ENCODE measurements at places on chromosomes 11 and 22. TPM values are rescaled to one million over a fixed set of nuclear protein-coding genes. Genes with fewer than 3 reads are reported as not detected.

Gene CCDC87
- total RNA-seq = 0.11 TPM

DNA sequence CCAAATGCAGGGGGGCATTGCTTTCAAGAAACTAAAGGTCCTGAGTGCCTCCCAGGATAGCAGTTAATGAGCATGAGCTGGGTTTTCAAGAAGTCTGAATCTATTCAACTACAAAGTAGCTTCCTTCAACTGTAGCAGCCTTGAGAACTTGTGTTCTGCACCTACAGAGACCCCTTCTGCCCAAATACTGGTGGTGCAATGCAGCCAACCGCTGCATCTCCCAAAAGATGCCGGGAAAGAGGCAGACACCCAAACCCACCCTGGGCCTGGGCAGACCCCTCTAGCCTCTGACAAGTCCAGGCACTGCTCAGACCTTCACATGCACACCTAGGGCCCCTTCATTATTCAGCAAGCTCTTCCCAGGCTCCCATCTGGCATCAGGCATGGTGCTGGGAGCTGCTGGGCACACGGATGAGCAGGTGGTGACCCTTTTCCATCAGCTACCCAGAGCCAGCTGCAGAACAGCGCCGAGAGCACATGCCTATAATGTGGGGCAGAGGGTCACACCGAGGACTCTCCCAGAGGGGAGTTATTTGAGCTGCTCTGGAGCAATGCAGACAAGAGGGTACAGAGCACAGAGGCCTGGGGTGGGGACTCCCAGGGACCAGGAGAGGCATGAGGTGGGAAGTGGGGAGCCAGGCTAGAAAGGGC, 44.9 kb upstream of the ETS1 start:
- H3K4me3 ChIP-seq = no peak overlapping the region
- no peaks in the 10 kb centered on the region for H3K27me3 ChIP-seq
- DNase-seq = peak; percentile 78
- H3K4me1 ChIP-seq = peaks cover 16% of the 10 kb centered on the region
- no peaks in the 10 kb centered on the region for H3K36me3 ChIP-seq

GRCh38 chr11:3369366-3369765, 9.6 kb downstream of the ZNF195 start:
- H3K27ac ChIP-seq = no peak overlapping the region
- H3K36me3 ChIP-seq = peaks cover 82% of the 10 kb centered on the region
- H3K4me3 ChIP-seq = no peak overlapping the region
- H3K27me3 ChIP-seq = no peaks in the 10 kb centered on the region
- DNase-seq = no peak

DNA sequence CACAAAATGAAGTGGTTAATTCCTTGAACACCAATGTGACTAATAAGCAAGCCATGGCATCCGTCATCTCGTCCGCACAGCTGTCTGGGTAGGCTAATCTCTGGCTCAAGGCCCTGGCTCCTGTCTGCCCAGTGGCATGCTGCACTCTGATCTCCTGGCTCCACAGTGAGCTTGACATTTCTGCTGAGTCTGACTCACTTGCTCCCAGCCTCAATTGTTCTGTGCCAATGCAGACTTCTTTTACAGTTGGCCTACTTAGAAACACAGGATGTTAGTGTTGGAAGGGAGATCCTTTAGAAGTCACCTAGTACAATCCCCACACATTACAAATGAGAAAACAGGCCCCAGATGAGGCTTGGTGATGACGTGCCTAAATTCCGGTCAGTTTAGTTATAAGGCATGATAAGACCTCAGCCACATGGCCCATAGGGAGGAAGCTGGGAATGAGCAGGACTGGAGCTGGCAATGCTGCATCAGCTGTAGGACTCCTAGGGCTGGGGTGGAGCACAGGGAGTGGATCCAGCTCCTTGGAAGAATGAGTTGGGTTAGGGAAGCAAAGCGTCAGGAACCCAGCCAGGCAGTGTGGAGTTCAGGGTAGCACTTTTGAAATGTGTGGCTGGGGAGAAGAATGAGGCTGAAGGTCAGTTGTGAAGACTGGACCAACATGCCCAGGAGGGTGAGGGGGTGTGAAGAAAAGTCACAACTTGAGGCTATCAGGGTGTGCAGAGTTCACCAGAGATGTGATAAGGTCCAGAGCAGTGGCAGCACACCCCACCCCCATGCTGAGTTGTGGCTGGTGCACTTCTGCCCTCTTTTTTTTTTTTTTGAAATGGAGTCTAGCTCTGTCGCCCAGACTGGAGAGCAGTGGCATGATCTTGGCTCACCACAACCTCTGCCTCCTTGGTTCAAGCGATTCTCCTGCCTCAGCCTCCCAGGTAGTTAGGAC, 70.2 kb upstream of the EED start:
- peak; percentile 99 for DNase-seq
- peak overlapping the region; percentile 5 for H3K4me3 ChIP-seq
- H3K27ac ChIP-seq = peak overlapping the region; percentile 88
- no peaks in the 10 kb centered on the region for H3K36me3 ChIP-seq
- H3K27me3 ChIP-seq = no peaks in the 10 kb centered on the region

GRCh38 chr22:21991774-21992173, 9.2 kb upstream of the TOP3B start:
- H3K4me3 ChIP-seq = no peak overlapping the region
- DNase-seq = no peak
- no peak overlapping the region for H3K27ac ChIP-seq

Gene CENPM
- 5.7 TPM for total RNA-seq

- no peak overlapping the region for H3K4me3 ChIP-seq
- H3K27me3 ChIP-seq = peaks cover 75% of the 10 kb centered on the region
- no peaks in the 10 kb centered on the region for H3K4me1 ChIP-seq
- no peaks in the 10 kb centered on the region for H3K36me3 ChIP-seq
These were observed 1.7 kb upstream of the RASSF10 start for GRCh38 chr11:13007182-13008060.

Gene NCR3LG1
- total RNA-seq = 5.1 TPM

- no peak overlapping the region for H3K27ac ChIP-seq
- no peak overlapping the region for H3K4me3 ChIP-seq
- no peak for DNase-seq
- peaks cover 11% of the 10 kb centered on the region for H3K27me3 ChIP-seq
These were observed 97.5 kb upstream of the ALX4 start for GRCh38 chr11:44407211-44407996.

DNA sequence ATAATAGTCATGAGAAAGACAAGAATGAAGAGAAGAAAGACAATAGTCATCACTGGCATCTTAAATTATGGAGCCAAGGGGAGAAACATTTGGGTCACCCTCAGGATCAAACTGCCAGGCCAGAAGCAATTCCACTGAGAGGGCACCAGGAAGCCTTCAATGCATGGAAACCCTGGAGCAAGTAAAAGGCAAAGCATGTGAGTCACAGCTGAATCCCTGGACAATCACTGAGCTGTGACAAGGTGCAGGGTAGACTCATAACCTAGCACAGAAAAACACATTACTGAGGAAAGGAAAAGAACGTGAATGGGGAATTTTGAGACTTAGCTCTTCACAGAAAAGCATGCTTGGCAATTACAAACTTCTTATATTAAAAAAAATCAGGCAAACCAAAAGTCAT, 1.6 kb downstream of the KCNJ1 start:
- no peak overlapping the region for H3K27ac ChIP-seq
- peak; percentile 50 for DNase-seq
- peaks cover 33% of the 10 kb centered on the region for H3K4me1 ChIP-seq

- no peak overlapping the region for H3K4me3 ChIP-seq
- no peak overlapping the region for H3K27ac ChIP-seq
- peak; percentile 26 for DNase-seq
- no peaks in the 10 kb centered on the region for H3K4me1 ChIP-seq
These were observed 25.6 kb upstream of the OSBP start for GRCh38 chr11:59641156-59641555.

GRCh38 chr11:70593446-70593983, 195.2 kb downstream of the CTTN start:
- no peaks in the 10 kb centered on the region for H3K36me3 ChIP-seq
- H3K27me3 ChIP-seq = no peaks in the 10 kb centered on the region
- no peak for DNase-seq
- no peak overlapping the region for H3K4me3 ChIP-seq
- no peaks in the 10 kb centered on the region for H3K4me1 ChIP-seq

DNA sequence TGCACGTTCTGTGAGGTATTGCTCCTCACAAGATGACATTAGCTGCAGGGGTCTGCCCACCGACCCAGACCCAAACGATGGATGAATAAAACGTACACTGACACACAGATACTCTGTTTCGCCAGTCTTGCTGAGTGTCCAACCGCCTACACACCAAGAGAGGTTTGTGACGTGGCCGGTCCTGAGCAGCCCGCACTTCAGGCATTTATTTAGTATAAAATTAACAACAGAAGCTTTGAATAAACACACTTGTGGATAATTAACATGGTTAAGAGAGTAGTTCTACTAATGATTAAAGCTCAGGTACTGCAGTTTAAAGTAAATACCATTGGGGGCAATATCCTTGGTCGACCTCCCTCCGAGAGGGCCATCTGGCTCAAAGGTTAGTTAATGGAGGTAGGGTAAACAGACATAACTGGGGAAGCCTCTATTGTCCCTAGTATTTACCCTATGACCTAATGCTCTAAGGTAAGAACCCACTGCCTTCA, 75.7 kb downstream of the CCDC83 start:
- no peak overlapping the region for H3K27ac ChIP-seq
- no peaks in the 10 kb centered on the region for H3K27me3 ChIP-seq
- no peak for DNase-seq
- H3K4me1 ChIP-seq = no peaks in the 10 kb centered on the region

DNA sequence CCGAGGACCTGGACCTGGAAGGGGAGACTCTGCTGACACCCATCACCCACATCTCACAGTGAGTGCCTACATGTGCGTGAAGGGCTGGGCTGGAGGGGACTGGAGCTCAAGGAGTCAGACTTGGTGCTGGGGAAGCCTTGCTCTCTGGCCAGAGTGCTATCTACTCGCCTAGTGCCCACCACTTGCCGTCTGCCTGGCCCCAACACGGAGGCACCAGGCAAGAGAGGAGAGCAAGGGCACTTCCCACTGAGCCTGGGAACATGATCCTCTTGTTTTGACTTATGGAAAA, 37.8 kb downstream of the KCNQ1OT1 start:
- no peak overlapping the region for H3K4me3 ChIP-seq
- no peaks in the 10 kb centered on the region for H3K4me1 ChIP-seq
- no peak overlapping the region for H3K27ac ChIP-seq
- DNase-seq = no peak
- H3K36me3 ChIP-seq = no peaks in the 10 kb centered on the region

- H3K4me1 ChIP-seq = peaks cover 14% of the 10 kb centered on the region
- H3K27ac ChIP-seq = peak within 1 kb of the TSS; percentile 57
- H3K27me3 ChIP-seq = no peaks in the 10 kb centered on the region
- H3K36me3 ChIP-seq = no peaks in the 10 kb centered on the region
These were observed at the start of gene FCHSD2 for GRCh38 chr11:73142128-73142377. Gene FCHSD2, minus strand, starts transcription at chr11:73142318. Its CDS starts 441 bp downstream, at chr11:73141877.

GRCh38 chr11:93020248-93021046, 51.0 kb downstream of the MTNR1B start:
- H3K27me3 ChIP-seq = no peaks in the 10 kb centered on the region
- peak overlapping the region; percentile 8 for H3K4me3 ChIP-seq
- peak overlapping the region; percentile 35 for H3K27ac ChIP-seq
- peak; percentile 60 for DNase-seq
- H3K4me1 ChIP-seq = peaks cover 13% of the 10 kb centered on the region
- H3K36me3 ChIP-seq = no peaks in the 10 kb centered on the region

DNA sequence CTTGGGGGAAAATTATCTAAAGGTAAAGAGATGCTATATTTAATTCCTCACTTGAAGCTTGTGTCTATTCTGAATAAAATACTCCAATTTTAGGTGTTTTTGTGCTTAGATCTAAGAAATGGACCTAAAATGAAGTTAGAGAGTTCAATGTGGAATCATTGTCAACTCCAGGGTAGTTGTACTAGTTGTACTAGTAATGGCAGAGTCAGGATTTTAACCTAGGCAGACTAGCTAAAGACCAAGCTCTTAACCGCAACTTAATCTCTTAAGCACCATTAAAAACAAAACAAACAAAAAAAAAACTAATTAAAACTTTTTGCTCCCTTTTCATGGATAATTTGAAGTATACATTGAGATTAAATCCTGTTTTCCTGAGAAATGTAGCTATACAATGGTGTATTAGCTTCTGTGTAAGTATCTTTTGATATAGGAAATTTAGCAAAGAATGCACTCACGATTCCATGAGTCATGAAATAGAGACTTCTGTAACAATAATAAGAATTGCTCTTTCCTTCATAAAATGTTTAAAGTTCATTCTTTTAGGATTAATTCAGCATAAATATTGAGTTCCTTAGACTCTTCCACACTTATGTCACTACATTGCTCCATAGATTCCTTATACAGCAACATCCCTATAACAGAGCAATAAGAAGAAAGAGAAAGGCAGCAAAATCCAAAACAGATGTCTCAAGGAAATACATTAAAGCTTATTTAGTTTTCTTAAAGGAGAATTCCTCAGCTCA, 26.5 kb upstream of the SOX6 start:
- no peak overlapping the region for H3K27ac ChIP-seq
- H3K36me3 ChIP-seq = no peaks in the 10 kb centered on the region
- peak; percentile 28 for DNase-seq
- H3K4me1 ChIP-seq = 0 out of 2 replicates have a peak, but pooled peaks cover 9% of the 10 kb centered on the region

GRCh38 chr11:9605742-9606141, 32.3 kb downstream of the WEE1 start:
- no peak overlapping the region for H3K4me3 ChIP-seq
- H3K36me3 ChIP-seq = no peaks in the 10 kb centered on the region
- H3K27ac ChIP-seq = no peak overlapping the region
- no peak for DNase-seq
- no peaks in the 10 kb centered on the region for H3K4me1 ChIP-seq

DNA sequence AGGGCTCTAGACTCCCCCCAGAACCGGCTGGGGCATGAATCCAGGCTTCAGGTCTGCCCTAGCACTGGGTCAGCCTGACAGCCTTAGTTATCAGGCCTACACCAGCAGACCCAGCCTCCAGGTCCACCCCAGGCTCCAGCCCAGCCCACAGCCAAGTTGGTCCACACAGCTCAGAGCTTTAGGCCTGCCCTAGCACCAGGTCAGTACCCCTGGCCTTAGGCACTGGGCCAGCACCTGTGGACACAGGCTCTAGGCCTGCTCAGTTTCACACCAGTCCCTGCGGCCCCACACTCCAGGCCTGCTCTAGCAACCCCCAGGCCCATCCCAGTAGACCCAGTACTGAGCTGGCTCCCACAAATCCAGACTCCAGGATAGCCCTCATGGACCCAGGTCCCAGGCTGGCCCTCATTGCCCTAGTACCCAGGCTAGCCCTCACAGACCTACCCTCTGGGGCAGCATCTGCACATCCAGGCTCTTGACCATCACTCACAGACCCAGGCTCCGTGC, 52.7 kb downstream of the CLPB start:
- H3K4me1 ChIP-seq = no peaks in the 10 kb centered on the region
- no peaks in the 10 kb centered on the region for H3K27me3 ChIP-seq
- H3K36me3 ChIP-seq = no peaks in the 10 kb centered on the region

All from GM23248 (cell line).